ENCODE measurements at places on chromosomes 4 and X. TPM values are rescaled to one million over a fixed set of nuclear protein-coding genes. Genes with fewer than 3 reads are reported as not detected.

DNA sequence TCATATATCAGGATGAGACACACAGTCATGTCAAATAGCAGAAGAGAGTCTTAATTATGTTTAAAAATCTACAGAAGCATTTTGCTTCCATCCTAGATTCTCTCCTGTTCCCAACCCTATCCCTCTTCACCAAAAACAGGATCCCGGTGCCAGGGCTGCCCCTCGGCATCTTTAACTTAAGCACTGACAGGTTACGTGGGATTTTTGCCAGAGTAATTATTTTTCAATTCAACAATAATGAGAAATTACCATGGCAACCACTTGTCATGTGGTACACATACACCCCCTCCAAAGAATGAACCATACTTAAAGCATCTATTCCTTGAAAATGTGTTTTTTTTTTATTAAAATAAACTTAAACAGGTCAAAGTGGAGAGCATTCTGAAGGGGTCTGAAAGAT lies 130.6 kb downstream of the LDB2 start:
- DNase-seq, result no peak

- DNase-seq, result no peak
Measured at GRCh38 chrX:40945361-40945713, 139.9 kb upstream of the USP9X start.

GRCh38 chr4:96146686-96147085 lies 306.8 kb downstream of the PDHA2 start:
- no peak for DNase-seq

DNA sequence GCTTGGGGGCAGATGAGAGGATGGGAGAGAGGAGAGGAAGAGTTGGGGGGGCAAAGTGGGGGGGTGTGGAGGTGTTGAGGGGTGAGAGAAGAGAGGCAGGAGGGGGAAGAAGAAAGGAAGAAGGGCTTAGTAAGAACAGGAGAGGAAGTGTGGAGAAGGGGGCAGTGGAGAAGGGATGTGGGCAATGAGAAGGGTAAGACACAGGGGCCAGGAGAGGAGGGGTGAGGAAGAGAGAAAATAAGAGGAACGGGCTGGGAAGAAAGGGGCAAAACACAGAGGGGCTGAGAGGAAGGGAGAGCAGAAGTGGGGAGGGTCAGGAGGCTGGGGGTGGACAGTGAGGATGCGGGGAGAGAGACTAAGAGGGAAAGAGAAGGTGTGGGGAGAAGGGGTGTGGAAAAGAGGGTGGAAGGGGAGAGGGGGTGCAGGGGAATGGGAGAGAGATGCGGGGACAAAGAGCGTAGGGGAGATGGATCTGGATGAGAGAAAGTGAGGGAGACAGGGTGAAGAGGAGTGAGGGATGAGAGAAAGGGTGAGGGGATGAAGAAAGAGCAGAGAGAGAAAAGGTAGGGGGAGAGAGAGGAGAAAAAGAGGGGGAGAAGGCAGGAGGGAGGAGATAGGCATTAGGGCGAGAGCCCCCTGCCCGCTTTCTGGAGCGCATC lies 12.9 kb downstream of the SH3KBP1 start:
- no peak for DNase-seq

NLGN4X gene
- 2.4 TPM for total RNA-seq

KDR gene
- 30.8 TPM for total RNA-seq

CT45A1 gene
- total RNA-seq, result not detected
